Inflammatory macrophage treated with lipopolysaccharide for 1 hour (primary cell): ENCODE measurements at places on chromosomes 11 and 22.

DNA sequence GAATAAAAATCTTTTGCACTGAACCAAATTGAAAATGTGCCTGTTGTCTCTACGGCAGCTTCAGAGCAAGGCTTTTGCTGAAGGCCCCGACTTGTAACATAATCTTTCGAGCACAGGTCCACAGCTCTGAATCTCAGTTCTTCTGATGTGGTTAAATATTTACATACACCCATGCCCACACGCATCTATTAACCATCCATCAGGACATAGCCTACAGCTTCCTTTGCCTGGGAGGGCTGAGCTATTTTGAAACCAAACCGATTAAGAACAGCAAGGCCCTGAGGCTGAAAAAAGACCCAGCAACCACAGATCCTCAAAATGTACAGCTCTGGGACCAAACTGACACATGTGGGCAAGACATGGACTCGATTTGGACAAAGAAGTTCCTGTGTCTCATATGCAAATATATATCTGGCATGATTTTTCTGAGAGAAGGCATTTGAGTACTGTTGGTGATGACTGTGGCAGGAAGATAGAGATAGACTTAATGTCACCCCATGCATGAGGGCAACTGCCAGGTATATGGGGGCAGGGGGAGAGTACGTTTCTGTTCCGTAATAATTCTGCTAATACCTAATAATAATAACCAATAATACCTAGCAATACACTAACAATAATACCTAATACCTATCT is 322.7 kb upstream of the PLET1 start:
- no peak for DNase-seq

GRCh38 chr11:2779981-2780849 is 80.4 kb upstream of the KCNQ1OT1 start:
- DNase-seq = no peak

- DNase-seq = peak; percentile 96
These were observed 18.8 kb upstream of the INCENP start for GRCh38 chr11:62104816-62105653.

DNA sequence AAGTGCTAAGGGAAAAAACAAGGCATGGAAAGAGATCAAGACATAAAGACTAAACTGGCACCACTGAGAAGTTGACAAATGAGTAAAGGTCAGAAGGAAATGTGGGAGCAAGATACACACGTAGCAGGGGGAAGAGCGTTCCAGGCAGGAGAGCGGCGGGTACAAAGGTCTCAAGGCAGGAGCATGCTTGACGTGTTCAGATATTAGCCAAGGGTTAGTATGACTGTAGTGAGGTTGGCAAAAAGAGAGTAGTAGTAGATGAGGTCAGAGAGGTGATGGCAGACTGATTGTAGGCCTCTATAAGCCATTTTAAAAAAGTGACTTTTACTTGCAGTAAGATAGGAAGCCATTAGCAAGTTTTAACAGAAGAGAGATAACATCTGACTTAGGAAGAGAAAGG is 9.9 kb downstream of the SYT9 start:
- no peak for DNase-seq

GRCh38 chr11:106904826-106905225 is 113.5 kb downstream of the GUCY1A2 start:
- DNase-seq = no peak

GRCh38 chr22:36368359-36368983 is 19.3 kb downstream of the MYH9 start:
- DNase-seq = no peak

GRCh38 chr11:15434529-15434928 is 319.8 kb downstream of the INSC start:
- DNase-seq = no peak

DNA sequence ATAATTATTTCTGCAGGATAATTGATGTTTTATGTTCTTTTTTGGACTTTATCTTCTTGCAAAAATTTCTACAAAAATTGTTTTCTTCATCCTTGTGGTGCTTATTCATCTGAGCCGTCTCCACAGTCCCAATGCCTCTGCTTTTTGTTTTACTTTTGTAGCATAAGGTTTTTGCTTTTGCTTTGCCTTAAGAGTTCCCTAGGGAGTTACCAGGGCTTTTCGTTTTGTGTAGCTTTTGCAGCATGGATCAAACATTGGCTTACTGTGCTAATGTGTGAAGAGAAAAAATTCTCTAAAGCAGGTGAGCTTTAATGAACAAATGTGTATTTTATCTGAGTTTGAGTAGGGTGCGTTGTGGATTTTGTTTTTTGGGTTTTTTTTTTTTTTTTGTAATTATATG is 11.8 kb downstream of the XBP1 start:
- DNase-seq = no peak

DNA sequence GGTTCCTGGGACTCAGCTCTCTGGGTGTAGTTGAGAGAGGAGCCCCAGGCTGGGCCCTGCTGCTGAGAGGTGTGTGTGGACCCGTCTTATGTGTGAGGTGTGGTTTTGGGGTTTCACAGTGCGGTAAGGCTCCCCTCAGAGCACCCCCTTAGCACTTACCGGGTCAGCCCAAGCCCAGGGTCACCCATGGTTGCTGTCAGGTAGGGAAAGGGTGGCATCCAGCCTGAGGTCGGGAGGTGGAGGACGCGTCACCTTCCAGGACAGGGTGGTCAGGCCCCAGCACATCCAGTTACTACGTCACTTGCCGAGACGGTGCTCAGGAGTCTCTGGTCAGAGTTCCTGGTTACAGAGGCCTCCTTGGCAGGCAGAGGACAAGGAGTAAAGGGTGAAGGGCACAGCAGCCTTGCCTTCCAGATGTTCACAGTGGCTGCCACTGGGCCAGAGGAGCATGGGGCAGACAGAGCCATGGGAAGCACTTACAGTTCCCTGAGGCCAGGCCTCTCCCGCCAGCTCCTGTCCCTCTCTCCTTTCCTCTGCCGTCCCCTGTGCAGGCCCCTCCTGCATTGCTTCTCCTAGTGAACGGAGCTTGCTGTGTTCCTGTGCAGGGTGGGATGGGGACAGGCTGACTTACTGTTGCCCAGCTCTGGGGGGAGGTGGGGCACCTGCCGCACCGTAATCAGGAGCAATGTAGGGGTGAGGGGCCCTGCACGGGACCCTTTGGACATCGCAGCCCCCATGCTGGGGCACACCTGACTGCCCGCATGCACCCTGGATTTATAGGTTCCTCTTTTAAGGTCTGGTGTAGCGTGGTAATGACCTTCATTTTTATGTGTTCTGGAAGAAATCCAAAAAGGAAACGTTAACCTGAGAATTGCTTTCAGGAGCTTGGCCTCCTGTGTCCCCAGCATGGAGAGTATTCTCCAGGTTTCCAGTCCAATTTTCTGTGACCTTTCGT is 285.9 kb downstream of the TBC1D22A start:
- no peak for DNase-seq

- no peak for DNase-seq
These were observed 10.8 kb upstream of the SNX32 start for GRCh38 chr11:65822776-65823528.

DNA sequence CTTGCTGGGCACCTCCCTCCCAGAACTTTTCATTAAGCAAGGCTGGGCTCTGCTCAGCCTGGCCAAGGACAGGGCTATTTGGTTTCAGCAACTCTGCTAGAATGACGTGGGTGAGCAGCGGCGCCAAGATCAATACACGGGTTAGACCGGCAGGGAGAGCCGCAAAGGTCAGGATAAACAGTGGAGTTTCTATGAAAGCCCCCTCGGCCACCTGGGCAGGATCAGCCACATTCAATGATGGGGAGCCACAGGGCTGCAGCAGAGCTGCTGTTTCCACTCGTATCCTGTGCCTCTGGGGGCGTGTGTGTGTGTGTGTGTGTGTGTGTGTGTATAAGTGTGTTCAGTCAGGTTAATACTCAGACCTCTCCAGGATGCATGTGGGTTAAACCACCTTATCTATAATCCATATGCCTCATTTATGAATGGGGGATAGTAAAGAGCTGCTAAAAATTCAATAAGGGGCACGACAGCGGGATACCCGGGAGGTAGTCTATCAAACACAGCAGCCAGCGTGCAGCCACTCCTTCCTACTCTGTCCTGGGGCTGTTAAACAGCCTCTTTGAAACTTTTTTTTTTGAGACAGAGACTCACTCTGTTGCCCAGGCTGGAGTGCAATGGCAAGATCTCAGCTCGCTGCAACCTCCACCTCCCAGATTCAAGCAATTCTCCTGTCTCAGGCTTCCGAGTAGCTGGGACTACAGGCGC is 34.8 kb downstream of the MYH9 start:
- DNase-seq = no peak

DNA sequence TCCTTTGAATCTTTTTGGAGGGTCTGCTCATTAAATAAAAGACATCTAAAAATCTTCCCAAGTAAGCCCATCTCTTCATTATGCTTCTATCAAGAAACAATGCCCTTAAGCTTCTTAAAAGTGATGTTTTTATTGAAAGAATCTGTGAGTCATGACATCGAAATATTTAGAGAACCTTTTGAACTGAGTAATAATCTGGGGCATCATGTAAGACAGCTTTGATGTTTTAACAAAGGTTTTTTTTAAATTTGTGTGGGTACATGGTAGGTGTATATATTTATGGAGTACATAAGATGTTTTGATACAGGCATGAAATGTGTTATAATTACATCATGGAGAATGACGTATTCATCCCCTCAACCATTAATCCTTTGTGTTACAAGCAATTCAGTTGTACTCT is 46.8 kb downstream of the PLAAT5 start:
- DNase-seq = no peak

DNA sequence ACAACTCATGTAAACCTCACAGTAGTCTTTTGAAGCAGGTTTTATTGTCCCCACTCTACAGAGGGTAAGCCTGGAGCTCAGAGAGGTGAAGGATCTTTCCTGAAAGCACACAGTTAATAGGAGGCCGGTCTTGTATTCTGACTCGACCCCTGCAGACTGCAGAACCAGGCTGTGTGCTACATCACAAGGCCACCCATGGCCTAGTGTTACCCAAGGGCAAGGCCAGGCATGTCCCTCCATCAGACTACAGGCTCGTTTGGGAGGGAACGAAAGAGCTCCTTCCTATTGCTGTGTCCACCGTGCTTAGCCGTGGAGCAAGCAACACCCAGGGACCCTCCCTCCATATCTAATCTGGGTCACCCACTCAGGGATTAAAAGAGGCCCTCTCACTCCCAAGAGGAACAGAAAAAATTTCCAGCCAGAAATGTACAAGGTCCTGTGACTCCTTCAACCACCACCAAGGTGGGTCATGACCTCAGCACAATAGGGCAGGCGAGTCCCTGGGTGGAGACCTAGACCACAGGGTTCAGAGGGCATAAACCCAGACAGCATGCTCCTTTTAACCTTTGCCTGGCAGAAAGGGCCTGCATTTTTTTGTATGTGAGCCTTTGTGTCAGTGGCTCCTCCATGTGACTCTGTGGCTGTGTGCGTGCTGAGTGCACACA is 6.3 kb upstream of the SMIM35 start:
- peak; percentile 16 for DNase-seq

GRCh38 chr22:29339381-29340235 is 24.1 kb upstream of the RASL10A start:
- no peak for DNase-seq

DNA sequence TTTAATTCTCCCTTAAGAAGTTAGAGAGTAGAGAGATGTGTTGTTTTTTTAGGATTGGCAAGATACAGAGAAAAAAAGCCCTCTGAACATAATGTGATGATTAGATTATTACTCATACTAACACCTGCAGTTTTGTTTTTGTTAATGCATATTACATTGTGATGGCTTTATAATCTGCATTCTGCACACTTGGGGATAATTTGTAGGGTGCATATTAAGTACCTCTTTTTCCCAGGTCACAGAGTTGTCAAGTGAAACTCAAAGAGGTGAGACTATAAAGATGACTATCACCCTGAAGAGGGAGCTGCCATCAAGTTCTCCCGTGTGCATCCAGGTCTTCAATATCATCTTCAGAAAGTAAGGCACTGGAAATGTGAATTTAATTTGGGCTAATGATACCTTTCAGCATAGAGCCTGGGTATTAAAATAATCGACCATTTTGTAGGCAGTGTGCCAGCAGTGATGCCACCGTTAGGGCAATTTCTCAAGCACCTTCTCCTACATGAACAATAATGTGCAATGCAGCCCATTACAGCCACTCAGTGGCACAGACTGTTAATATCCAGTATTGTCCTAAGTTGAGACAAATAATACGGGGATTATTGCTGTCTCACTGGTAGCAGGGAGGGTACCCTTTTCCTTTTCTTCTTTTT is 16.2 kb downstream of the PIWIL4 start:
- DNase-seq = peak; percentile 71

GRCh38 chr22:31274017-31274416 is 18.3 kb downstream of the PIK3IP1 start:
- no peak for DNase-seq

DNA sequence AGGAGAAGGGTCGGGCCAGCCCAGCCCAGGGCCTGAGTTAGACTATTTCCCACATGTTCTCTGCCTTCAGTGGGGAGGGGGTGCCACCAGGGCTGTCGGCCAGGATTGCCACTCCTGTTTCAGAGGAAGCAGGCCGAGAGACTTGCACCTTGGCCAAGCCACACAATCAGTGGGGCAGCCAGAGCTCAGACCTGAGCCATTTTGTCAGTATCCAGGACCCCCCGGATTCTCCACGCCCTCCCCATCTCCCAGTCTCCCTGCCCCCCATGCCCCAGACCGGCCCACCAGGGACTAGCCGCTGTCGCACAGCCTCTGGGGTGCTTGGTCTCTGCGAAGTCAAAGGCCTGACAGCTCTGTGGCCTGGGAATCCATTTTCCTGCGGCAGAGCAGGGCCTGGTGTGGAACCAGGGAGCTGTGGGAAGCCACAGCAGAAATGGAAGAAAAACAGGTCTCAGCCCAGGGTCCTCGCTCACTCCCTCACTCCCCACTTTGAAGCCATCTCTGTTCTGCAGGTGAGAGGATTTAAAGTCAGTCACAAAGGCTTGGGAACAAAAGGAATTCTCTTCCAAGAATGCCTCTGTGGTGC is 25.5 kb upstream of the MGAT3 start:
- DNase-seq = no peak

DNA sequence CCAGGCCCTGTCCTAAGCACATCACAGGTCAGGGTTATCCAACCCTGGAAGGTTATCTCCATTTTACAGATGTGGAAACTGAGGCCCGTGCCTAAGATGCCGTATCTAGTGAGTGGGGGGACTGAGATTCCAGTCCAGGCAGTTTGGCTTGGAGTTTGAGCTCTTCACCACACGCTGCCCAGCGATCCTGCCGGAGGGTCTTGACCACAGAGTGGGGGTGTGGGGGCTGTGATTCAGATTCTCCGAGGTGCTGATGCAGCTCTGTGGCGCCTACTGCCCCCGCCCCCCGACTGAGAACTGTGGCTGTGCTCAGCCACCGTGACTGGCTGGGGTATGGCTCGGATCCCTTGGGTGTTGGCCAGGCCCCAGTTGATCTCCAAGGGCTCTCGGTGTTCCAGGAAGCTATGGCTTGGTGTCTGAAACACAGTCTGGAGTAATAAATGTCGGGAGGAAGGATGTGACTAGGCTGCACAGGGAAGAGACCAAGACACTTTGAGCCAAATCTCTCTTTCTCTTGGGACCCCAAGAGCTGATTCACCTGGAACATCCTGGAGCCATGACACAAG is 60.6 kb upstream of the RASD2 start:
- DNase-seq = no peak

GRCh38 chr11:12161137-12161536 is 50.7 kb downstream of the MICAL2 start:
- DNase-seq = no peak
